ENCODE measurements at places on chromosomes 5 and 9.
A peak's percentile ranks its signal among the peaks of the same experiment; 100 is the strongest.

- no peak for DNase-seq
These were observed 2.8 kb downstream of the ARL15 start for GRCh38 chr5:54307583-54307982.

DNA sequence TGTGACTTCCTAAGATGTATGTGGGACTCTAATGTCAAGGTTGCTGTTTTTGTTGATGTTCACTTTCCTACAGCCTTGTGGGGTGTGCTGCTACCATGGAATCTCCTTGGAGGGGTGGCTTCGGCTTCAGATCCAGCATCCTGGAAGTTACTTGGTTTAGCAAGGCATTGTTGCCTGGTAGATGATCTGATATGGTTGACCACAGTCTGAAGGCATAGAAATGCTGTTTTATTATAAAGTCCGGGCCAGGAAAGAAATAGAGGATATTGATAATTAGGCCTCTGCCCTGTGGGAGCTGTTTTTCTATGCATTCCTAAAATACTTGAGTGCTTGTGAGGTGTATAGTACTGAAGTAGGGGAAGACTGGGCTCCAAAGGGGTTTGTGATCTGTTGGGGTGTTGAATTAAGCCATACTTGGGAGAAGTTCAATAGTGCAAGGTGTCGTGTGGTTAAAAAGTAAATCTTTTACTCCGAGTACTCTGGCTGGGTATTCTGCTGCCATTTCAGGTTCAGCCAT lies 27.3 kb upstream of the CREBRF start:
- DNase-seq = no peak

GRCh38 chr5:15902066-15902465 lies 277.5 kb downstream of the MARCHF11 start:
- no peak for DNase-seq

DNA sequence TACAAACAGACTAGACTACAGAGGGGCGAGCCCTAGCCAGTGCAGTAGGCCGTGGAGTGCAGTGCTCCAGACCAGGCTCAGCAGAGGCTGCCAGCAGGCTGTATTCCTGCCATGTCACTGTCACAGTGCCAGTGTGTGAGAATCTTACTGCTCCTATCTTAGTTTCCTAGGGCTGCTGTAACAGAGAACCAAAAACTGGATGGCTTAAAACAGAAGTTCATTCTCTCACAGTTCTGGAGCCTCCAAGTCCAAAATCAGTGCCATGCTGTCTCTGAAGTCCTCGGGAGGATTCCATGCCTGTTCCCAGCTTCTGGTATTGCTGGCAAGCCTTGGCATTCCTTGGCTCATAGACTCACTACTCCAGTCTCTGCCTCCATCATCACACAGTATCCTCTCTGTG lies 75.0 kb upstream of the SAP30L start:
- DNase-seq = no peak

- no peak for DNase-seq
These were observed 190.3 kb downstream of the GOLPH3 start for GRCh38 chr5:31983851-31984250.

- DNase-seq = no peak
These were observed 1307.9 kb upstream of the CDH6 start for GRCh38 chr5:29885595-29885994.

GRCh38 chr5:1901061-1901460 lies 18.3 kb upstream of the IRX4 start:
- DNase-seq = no peak

DNA sequence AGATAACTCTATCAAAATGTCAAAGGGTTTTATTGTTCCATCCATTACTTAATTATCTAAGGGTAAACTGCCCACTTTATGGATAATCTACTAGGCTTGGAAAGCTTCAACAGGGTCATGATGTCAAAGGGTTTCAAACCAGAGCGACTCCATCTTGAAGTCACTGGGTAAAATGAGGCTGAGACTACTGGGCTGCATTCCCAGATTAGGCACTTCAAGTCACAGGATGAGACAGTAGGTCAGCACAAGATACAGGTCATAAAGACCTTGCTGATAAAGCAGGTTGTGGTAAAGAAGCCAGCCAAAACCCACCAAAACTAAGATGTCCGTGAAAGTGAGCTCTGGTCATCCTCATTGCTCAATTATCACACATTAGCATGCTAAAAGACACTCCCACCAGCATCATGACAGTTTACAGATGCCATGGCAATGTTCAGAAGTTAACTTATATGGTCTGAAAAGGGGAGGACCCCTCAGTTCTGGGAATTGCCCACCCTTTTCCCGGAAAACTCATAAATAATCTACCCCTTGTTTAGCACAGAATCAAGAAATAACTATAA lies 138.6 kb downstream of the GNAQ start:
- no peak for DNase-seq

GRCh38 chr5:168372356-168372946 lies 81.0 kb downstream of the WWC1 start:
- no peak for DNase-seq

DNA sequence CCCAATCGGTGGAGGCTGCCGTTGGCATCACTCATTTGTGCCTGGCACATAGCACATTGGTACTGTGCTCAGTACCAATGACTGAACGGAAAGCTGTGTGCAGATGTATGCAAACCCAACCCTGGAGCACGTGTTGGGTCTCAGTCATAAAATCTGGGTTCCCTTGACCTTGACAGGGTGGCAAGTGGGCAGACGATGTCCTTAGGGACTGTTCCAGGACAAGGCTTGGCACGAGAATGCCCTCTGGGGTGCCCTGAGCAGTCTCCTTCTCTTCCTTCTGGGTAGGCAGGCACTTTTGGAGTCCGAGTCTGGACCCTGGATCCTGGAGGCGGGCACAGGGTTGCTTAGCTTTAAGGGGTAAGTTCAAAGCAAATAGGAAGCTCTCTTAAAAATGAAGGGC lies 75.8 kb downstream of the MACROH2A1 start:
- no peak for DNase-seq

DNA sequence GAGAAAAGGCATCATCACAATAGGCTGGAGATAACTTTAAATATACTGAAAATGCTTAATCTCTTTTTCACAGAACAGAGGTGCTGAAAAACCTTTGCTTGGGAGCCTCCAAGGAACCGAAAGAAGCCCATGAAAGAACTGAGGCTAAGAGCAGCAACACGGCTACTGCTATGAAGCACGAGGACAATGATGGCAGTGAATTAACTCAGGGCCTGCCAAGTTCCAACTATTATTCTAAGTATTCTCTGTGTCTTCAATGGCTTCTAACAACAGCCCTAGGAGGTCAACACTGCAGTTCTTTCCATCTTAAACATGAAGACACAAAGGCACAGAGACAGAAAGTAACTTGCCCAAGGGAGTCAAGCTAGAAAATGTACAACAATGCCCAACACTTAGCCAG lies 293.0 kb upstream of the DAP start:
- no peak for DNase-seq

GRCh38 chr5:96752341-96753016 lies 55.3 kb downstream of the ERAP1 start:
- peak; percentile 64 for DNase-seq

- no peak for DNase-seq
These were observed 68.7 kb upstream of the ADAMTSL1 start for GRCh38 chr9:18405240-18405639.

GRCh38 chr9:116991051-116991450 lies 303.9 kb downstream of the TRIM32 start:
- no peak for DNase-seq

GRCh38 chr5:107099506-107099905 lies 571.2 kb downstream of the EFNA5 start:
- DNase-seq = no peak

DNA sequence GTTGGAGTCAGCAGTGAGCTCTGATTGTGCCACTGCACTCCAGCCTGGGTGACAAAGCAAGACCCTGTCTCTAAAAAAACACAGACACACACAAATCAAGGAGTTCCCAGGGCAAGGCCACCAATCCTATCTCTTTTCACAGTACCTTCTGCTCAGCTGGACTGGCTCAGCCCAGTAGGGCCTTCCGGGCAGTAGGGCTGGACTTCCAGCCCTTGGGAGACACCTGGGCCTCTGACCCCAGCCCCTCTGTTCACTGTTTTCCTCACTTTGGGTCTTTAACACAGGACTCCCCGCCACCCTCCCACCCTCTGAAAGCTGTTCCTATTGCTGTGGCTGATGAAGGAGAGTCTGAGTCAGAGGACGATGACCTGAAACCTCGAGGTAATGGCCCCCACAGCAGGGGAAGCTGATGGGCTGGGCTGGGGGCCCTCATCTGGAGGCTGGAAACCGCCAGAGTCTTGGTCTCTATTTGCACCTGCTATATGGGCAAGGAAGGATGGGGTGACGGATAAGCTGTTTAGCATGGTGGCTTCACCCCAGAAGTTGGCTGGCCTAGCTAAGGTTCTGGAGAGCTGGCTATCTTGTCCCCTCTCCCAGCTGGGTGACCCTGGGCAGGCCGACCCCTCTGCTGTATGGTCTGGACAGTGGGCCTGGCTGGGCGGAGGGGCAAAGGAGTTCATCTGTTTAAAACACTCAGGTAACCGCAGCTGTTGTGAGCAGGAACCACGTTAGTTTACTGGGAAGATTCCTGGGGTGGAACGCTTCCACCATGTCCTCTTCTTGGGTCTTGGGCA lies 25.6 kb downstream of the USP20 start:
- no peak for DNase-seq

DNA sequence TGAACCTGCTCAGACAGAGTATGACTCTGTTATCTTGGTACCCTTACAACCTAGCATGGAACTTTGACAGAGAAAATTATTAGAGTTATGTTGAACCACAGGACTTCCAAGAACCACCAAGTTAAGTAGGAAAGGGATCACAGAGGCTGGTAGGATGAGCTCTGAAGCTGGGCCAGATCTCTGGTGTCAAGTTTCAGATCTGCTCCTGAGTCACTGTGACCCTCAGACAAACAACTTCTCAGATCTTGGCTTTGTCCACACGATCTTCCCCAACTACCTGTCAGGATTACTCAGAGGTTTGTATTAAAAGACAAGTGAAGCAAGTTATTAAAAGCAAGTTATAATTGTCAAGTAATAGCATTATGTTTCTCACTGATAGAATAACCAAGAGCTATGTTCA lies 189.0 kb downstream of the SEC61B start:
- no peak for DNase-seq

- no peak for DNase-seq
These were observed 22.6 kb upstream of the CCDC112 start for GRCh38 chr5:115319007-115319406.

- no peak for DNase-seq
These were observed 458.5 kb upstream of the KLF4 start for GRCh38 chr9:107948086-107948485.

- no peak for DNase-seq
These were observed 10.0 kb downstream of the VAV2 start for GRCh38 chr9:133981958-133982681.

GRCh38 chr5:133062276-133062675 lies 10.5 kb downstream of the HSPA4 start:
- DNase-seq = no peak

- DNase-seq = no peak
These were observed 31.0 kb upstream of the FSTL4 start for GRCh38 chr5:133643365-133643764.

DNA sequence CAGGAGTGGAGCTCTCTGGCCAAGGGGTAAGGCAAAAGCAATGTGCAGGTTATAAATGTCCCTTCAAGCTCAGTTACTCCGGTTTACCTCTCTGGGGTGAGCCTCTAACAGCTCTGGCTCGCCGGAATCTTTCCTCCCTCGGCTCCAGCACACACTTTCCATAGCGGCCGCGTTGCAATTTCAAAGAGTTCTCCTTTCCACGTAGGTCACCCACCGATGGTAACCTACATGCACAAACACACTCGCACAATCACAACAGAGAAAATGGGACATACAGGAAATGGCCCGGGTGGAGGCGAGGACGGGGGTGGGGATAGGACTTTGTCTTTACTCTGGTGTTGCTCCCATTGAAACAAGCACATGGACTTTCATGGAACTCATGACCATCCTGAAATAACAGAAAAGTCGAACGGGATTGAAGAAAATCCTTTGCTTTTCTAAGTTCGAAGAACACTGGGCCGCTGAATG lies 1.2 kb downstream of the LHFPL2 start:
- DNase-seq = no peak

DNA sequence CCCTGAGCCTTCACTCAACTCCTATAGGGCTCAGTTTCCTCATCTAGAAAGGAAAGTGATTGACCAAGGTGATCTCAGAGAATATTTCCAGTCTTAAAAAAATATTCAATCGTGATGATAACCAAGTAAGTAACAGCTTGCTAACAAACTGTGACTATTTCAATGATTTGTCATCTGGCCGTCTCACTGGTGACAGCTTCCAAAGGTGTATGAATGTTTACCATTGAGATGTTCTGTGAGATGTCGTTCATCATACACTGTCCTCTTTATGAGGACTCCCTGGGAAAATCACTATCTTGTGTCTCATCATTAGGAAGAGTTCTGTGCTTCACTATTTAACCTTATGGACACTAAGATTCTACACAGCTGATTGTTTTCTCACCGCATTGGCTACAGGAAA lies 75.7 kb downstream of the GLIS3 start:
- DNase-seq = no peak

GRCh38 chr9:110076894-110077725 lies 130.8 kb downstream of the C9orf152 start:
- DNase-seq = peak; percentile 27

- no peak for DNase-seq
These were observed 96.0 kb upstream of the SLC44A1 start for GRCh38 chr9:105148328-105149006.

DNA sequence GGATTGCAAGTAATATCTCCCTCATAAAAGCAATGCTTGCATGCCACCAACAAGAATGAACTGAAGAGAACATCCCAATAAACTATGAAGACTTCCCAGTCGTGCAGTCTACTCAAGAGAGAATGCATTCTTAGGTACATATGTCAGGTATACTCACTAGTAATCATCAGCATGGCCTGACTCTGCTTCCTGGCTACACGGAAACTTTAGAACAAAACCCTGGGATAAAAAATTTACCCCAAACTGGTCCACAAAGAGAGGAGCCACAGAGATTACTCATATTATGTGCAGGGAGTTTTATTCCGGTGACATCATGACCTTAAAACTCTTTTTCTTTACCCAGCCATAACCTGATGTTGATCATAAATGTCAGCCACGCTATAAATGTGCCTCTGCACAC lies 57.5 kb upstream of the PAPPA start:
- DNase-seq = no peak

DNA sequence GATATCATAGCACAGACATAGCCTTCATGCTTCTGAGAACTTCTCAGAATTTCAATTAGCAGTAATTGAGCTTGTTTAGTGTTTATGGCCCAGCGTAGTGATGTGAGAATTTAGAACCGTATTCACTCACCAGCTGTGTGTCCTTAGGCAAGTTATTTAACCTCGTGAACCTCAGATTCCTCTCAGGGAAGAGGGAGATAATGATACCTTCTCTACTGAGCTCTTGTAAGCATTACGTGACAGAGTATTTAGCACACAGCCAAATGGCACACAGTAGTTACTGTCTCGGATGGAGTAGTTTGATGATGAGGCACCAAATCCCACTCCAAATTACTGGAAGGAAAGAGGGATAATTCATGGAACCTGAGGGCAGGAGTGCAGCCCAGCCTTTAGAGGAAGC lies 429.3 kb downstream of the CCDC171 start:
- DNase-seq = no peak

GRCh38 chr9:7180247-7180646 lies 422.5 kb downstream of the KDM4C start:
- DNase-seq = no peak

Measured in fibroblast of the conjunctiva (primary cell).